ENCODE measurements at places on chromosomes 1 and 21. TPM values are rescaled to one million over a fixed set of nuclear protein-coding genes. Genes with fewer than 3 reads are reported as not detected.

DNA sequence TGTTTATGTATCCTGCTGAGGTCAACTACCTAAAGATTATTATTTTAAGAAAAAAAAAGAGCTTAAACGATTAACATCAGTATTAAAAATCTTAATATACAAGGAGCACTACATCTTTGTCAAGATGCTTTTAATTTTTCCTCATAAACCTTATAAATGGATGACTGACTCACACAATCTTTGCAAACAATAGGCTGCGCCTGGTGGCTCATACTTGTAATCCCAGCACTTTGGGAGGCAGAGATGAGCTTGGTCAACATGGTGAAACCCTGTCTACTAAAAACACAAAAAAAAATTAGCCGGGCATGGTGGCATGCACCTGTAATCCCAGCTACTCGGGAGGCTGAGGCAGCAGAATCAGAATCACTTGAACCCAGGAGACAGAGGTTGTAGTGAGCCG is 1.7 kb downstream of the KHDC4 start:
- H3K27ac ChIP-seq: no peak overlapping the region
- peaks cover 30% of the 10 kb centered on the region for H3K4me1 ChIP-seq
- DNase-seq: no peak
- H3K27me3 ChIP-seq: no peaks in the 10 kb centered on the region
- no peak overlapping the region for H3K4me3 ChIP-seq
- peaks cover 7% of the 10 kb centered on the region for H3K36me3 ChIP-seq

GRCh38 chr1:202661136-202661845 is 49.0 kb downstream of the SYT2 start:
- H3K27me3 ChIP-seq: peaks cover 66% of the 10 kb centered on the region
- H3K27ac ChIP-seq: no peak overlapping the region
- no peak overlapping the region for H3K4me3 ChIP-seq
- H3K4me1 ChIP-seq: no peaks in the 10 kb centered on the region

GRCh38 chr1:22080191-22080590 is 27.7 kb downstream of the CDC42 start:
- no peak for DNase-seq
- H3K4me1 ChIP-seq: peaks cover 25% of the 10 kb centered on the region
- no peak overlapping the region for H3K4me3 ChIP-seq
- H3K36me3 ChIP-seq: peaks cover 15% of the 10 kb centered on the region

- peaks cover 3% of the 10 kb centered on the region for H3K27me3 ChIP-seq
- H3K4me3 ChIP-seq: no peak overlapping the region
- no peaks in the 10 kb centered on the region for H3K36me3 ChIP-seq
Measured at GRCh38 chr1:237235091-237235490, 193.1 kb downstream of the RYR2 start.

NCF2 gene
- not detected for total RNA-seq

DNA sequence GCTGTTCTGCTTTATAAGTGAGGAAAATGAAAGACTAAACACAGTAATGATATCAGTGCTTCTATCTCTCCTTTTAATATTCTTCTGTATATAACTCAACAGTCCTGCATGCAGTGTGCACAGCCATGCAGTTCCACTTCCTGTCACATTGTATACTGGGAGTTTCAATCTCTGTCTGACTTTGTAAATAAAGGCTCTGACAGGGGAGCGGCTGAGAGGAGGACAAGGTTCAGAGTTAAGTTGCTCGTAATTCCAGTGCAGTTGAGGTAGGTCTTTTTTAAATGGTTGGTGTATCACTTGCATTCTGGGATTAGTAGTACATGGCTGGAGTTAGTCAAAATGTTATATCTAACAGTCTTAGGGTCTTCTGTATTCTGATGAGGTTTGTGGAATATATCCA is 264.5 kb downstream of the OLFM3 start:
- H3K36me3 ChIP-seq: no peaks in the 10 kb centered on the region
- no peaks in the 10 kb centered on the region for H3K27me3 ChIP-seq
- no peaks in the 10 kb centered on the region for H3K4me1 ChIP-seq
- DNase-seq: no peak

DNA sequence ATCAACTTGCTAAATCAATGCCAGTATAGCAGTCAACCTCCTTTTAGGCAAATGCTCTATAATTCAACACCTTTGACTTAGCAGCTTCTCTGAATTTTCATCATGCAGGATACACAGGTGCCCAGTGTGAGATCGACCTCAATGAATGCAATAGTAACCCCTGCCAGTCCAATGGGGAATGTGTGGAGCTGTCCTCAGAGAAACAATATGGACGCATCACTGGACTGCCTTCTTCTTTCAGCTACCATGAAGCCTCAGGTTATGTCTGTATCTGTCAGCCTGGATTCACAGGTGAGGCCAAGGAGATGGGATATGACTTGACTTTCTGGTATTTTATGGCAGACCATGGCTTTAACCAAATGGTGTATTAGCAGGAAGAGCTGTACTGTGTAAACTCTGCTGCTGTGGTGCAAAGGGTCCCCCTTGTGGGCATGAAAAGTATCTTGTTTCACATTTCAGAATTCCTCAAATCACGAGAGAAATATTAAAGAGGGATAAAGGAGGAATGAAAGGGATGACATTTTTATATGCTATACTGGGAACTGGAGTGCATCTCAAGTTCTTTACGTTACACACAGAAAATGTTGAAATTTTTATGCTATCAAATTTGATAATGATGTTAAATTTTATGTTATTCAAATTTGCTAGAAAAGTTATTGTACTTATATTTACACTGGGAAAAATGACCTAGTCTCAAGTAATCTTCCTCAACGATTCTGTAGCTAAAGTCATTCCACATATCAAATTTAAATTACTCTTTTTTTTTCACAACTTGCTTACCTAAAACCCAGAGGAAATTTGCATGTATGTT is 88.9 kb downstream of the CRB1 start:
- no peak overlapping the region for H3K27ac ChIP-seq
- peak; percentile 18 for DNase-seq
- no peaks in the 10 kb centered on the region for H3K36me3 ChIP-seq
- no peak overlapping the region for H3K4me3 ChIP-seq
